Putamen (tissue), 1 donor: ENCODE measurements at places on chromosomes 5 and 9.

DNA sequence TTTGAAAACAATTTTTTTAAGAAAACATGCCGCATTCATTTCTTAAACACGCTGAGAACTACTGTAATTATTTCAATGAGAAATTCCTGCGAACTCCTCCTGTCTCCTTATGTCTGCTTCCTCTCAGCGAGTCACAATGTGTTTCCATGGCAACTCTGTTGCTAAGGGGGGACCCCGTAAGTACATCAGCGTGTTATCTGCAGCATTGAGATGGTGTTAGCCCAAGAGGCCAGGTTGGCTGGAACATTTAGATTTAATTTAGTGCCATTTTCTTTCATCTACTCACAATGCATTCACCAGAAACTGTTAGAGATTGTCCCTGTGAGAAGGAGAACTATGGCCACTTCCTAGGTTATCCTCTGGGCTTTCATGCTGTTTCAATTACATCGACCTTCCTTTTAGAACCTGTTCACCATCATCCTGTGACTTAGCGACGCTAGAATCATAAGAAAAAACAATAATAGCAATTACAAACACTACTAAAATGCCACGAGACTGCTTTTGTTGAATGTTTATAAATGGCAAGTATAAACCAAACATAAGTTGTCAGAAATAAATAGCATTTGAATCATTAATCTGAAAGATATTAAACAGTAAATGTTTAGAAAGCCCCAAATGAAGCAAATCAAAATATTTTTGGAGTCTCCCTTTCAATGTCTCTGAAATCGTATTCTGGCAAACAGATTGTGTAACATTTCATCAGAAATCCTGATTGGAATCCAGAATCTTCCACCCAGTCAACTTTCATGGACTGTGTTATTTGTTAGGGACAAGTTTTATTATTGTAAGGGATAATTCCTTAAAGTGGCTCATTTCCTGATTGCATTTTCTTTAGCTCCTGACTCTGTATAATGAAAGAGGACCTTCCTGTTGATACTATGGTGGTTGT, 39.7 kb upstream of the SHC3 start:
- no peak for DNase-seq

- DNase-seq: no peak
Measured at GRCh38 chr5:142644640-142645361, 41.1 kb downstream of the FGF1 start.

GRCh38 chr9:92196909-92197308, 81.7 kb upstream of the SPTLC1 start:
- no peak for DNase-seq

GRCh38 chr5:29382780-29383179, 1810.7 kb upstream of the CDH6 start:
- DNase-seq: no peak

DNA sequence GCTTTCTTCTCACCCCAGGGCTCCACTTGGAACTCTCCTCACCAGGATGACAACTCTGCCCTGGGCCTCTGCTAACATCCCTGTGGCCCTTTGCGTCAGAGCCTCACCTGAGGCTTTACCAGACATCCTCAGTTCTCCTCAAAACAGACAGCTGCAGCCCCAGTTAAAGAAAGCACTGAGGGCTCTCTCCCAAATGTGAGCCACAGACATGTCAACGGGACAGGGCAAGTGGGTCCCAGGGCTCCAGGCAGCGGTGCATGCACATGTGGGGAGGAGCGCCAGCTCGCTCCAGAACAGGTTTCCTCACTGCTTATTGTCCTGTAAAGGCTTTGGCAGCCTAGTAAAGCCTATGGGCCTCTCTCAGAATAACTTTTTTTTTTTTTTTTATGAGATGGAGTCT, 37.3 kb downstream of the IPPK start:
- no peak for DNase-seq

GRCh38 chr9:76366275-76366674, 28.0 kb downstream of the RFK start:
- DNase-seq: no peak

GRCh38 chr5:865168-865521, 14.4 kb upstream of the ZDHHC11 start:
- no peak for DNase-seq

GRCh38 chr9:123191680-123192079, 76.7 kb downstream of the STRBP start:
- DNase-seq: no peak

DNA sequence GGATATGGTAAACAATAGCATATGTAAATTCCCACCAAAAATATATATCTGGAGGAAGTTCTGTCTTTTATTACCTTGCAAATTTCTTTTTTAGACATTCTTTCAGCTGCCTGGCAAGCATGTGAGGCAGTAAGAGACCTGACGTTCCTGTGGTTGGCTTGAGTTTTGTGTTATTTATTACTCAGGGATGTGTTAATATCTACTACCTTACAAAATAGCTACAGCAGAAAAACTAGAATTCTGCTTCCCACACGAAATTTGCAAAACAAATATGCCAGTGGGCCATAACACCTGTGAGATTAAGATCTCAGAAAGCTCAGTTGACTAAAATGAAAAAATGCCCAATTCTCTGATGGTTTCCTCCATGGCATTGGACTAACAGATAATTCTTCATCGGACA, 274.2 kb downstream of the TMEM167A start:
- DNase-seq: no peak

DNA sequence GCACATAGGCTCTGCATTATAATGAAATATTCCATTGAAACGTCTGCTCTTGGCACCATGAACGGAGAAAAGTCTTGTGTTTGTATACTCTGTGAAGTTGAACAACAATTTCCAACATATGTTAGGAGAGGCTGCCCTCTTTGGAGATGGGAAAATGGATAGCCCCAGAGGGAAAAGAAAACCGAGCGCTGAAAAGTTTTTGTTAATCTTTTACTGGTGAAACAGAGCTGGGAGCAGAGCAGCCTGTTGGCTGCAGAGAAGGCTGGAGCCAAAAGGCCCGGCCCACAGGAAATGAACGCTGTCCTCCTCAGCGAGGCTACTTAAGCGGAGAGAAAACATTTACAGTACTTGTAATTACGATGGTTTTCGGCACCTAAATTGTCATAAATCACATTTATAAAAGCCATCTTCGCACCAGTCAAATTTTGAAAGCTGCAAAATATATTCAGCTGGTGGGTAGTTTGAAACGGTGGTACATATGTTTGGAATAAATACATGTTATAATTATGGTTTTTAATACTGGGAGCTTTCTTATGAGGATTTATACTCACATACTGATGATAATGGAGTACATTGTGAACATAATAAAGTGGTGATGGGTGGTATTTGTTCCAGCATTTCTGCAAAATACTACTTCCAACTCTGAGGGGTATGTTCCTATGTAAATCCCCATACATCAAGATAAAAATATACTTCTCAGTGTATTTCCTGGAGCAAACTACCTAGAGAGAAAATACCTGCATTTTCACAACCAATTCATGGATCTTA, 129.6 kb upstream of the CNTLN start:
- DNase-seq: no peak

GRCh38 chr5:17477573-17478265, 20.3 kb upstream of the TAF11L2 start:
- no peak for DNase-seq

GRCh38 chr9:119726035-119726434, 356.8 kb upstream of the BRINP1 start:
- no peak for DNase-seq

- no peak for DNase-seq
Measured at GRCh38 chr5:417301-418161, 25.4 kb upstream of the EXOC3 start.

DNA sequence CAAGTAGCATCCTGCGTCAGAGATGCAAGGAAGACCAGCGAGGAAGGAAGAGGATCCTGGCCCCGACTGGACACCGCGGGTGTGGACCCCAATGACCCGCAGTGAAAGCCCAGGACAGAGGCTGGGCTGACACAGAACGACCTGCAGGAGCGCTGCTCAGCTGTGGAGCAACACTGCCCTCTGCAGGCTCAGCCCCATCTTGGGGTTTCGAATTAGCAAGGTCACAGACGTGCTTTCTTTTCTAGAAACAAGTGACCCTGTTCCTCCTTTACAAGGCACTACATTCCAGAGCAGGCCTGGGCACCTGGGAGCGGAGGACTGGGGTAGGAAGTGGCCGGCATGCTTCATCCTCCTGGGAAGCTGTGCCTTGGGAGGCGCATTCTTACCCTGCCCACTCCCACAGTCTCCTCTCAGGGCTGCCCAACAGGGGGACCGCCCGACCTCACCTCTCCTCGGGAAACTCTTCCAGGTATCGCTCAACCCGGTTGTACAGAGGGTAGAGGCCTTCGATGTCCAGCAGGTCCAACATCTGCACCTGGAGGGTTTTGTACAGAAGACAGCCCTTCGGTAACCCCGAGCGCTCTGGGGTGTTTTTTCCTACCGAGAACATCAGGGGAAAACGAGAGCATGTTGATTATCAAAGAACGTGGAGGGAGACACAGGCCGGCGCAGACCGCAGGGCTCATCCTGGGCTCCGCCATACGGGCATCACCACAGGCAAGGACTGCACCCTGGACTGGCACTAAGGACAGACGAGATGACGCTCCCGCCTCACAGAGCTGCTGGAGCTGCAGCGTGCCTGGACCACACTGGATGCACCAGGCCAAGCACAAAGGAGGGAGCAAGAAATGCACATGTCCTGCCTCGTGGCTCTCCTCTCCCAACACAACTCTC, 35.0 kb downstream of the IPPK start:
- DNase-seq: peak; percentile 57

DNA sequence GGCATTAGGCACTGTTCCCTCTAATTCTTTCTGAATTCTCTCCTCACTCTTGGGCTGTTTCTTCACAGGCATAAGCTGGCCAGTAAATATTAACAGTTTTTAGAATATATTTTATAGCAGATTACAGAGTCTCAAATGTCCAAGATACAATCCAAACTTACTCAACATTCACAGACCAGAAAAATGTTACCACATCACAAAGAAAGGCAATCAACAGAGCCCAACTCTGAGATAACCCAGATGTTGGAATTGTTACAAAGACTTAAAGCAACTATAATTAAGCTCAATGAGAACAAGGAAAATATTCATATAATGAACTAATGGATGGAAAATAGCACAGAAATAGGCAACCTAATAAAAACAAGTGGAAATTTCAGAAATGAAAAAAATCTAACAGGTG, 401.1 kb upstream of the RGMB start:
- DNase-seq: no peak

GRCh38 chr9:136832581-136832980, 9.7 kb upstream of the AJM1 start:
- DNase-seq: no peak

GRCh38 chr9:130043654-130044623, 950 bp upstream of the FNBP1 start:
- DNase-seq: no peak

DNA sequence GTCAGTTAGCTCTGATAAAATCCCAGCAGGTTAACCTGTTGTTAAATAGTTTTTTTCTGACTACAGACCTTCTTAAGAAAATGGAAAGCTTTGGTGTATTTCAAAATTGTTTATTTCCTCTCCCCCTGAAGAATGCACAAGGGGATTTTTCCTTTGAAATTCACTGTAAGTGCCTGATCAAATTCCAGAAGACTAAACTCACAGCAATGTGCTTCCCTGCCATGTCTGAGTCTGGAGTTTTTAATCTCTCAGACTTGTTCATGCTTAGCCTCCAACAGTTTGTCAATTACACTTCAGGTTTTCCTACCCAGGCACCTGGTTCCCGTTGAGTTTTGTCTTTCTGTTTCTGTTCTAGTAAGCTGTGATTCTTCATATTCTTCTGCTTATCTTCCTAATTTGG, 961.6 kb upstream of the CDH18 start:
- DNase-seq: no peak

- DNase-seq: no peak
Measured at GRCh38 chr5:108945094-108945493, 197.4 kb downstream of the FER start.

GRCh38 chr5:151298063-151298855, 5.3 kb downstream of the SLC36A3 start:
- DNase-seq: no peak

GRCh38 chr5:56130664-56131063, 102.5 kb downstream of the ANKRD55 start:
- no peak for DNase-seq

GRCh38 chr5:180786531-180787398, 15.8 kb downstream of the MGAT1 start:
- DNase-seq: no peak

GRCh38 chr5:151912360-151912759, 12.3 kb downstream of the GLRA1 start:
- no peak for DNase-seq

GRCh38 chr9:133109931-133110650, 10.9 kb downstream of the RALGDS start:
- DNase-seq: no peak

DNA sequence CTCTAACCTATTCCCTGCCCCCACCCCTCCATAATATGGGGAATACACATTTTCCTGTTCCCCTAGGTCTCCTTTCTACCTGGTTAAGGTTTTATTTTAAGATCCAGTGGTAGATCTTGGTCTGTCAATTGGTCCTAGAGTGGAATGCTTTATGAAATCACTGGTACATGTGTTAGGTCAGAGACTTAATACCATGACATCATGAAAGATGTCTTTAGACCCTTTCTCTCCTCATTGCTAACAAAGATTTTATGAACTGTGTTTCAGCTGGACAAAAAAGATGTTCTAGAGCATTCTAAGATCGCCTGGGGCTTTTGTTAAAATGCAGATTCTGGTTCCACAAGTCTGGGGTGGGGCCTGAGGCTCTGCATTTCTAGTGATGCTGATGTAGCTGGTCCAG, 9.1 kb downstream of the GSN start:
- no peak for DNase-seq

GRCh38 chr5:135393691-135394090, 5.3 kb downstream of the MACROH2A1 start:
- no peak for DNase-seq

- no peak for DNase-seq
Measured at GRCh38 chr9:8802242-8802641, 1002.7 kb upstream of the DMAC1 start.

DNA sequence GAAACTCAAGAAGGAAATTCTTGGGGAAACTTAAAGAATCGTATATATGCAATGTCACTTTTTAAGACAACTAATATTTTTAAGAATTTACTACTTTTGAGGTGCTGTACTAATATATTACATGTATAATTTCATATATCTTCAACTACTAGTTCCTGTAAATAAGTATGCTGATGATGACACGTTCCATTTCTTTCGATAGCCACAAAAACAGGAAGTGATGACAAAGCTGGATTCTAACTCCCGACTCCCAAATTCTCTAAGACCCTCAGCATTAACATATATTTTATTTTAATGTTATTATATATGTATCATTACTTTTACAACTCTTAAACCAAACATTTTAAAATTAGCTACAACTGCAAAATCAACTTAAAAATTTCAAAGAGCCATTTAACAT, 74.8 kb downstream of the STK32A start:
- DNase-seq: no peak
